Renal cortical epithelial cell (primary cell): ENCODE measurements at places on chromosomes 5 and 9. TPM values are rescaled to one million over a fixed set of nuclear protein-coding genes. Genes with fewer than 3 reads are reported as not detected.

Gene ROR2
- total RNA-seq, result 4.4 TPM in 1 of 2 replicates, not detected in the other

Gene FOXD4L4
- 0.20 TPM in 1 of 2 replicates, not detected in the other for total RNA-seq

DNA sequence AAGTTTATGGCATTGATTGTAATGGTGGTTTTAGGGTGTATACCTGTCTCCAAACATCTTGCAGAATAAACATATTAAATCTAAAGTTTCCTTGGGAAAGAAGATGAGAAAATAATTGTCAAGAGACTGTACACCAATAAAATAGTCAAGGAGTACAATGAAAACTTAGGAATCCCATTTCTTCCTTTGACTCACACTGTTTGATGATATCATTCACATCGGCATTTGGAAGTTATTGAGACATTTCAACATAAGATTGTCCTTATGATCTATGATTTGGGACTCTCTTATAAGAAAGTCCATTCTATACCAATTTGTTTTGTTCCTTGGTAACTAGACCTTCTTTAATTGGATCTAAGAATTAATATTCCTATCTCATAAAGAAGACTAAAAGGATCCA, 482.7 kb downstream of the RAB3C start:
- peak; percentile 35 for DNase-seq

- DNase-seq, result peak; percentile 51
Observed at GRCh38 chr5:61167382-61167781, 5.1 kb upstream of the SMIM15 start.

DNA sequence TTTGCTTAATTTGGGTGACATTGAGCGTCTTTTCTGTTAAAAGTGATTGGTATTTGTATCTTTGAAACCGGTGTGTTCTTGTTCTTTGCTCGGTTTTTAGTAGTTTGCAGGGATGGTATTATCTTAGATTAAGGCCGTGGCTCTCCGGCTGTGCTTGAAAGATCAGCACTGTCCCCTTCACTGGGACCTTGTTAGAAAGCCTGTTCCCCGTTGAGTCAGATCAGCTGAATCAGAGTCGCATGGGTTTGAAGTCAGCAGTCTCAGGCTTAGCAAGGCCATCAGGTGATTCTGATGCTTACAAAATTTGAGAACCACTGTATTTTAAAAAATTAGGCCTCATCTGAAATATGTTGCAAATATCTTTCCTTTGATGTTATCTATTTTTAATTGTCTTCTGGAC, 5.0 kb downstream of the DIRAS2 start:
- DNase-seq, result no peak

- DNase-seq, result peak; percentile 37
Observed at GRCh38 chr5:53334431-53334941, 145.9 kb upstream of the FST start.

- no peak for DNase-seq
Observed at GRCh38 chr9:124457079-124457886, 7.0 kb downstream of the ADGRD2 start.

- DNase-seq, result no peak
Observed at GRCh38 chr5:61253547-61253946, 78.5 kb upstream of the ZSWIM6 start.

GRCh38 chr9:98091735-98092612, 27.0 kb downstream of the TRIM14 start:
- no peak for DNase-seq

GRCh38 chr5:17255471-17256021, 38.1 kb downstream of the BASP1 start:
- DNase-seq, result peak; percentile 23

DNA sequence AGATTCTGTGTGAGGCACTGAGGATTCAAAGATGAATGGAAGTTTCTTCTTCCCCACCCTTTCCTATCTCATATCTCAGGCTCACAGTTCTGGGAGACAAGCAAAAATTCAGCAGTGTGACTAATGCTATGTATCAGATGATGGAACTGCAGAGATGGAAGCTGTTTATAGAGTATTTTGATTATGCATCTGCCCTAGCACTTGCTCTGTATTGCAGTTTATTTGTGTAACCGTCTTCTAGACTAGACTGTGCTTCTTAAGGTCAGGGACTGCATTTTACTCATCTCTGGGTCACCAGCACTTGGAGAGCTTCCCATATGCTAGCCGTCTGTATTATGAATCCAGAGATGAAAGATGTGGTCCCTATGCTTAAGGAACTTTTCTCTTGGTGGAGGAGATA, 12.6 kb downstream of the CAVIN4 start:
- DNase-seq, result no peak
